ENCODE measurements at places on chromosomes 5 and 9.

DNA sequence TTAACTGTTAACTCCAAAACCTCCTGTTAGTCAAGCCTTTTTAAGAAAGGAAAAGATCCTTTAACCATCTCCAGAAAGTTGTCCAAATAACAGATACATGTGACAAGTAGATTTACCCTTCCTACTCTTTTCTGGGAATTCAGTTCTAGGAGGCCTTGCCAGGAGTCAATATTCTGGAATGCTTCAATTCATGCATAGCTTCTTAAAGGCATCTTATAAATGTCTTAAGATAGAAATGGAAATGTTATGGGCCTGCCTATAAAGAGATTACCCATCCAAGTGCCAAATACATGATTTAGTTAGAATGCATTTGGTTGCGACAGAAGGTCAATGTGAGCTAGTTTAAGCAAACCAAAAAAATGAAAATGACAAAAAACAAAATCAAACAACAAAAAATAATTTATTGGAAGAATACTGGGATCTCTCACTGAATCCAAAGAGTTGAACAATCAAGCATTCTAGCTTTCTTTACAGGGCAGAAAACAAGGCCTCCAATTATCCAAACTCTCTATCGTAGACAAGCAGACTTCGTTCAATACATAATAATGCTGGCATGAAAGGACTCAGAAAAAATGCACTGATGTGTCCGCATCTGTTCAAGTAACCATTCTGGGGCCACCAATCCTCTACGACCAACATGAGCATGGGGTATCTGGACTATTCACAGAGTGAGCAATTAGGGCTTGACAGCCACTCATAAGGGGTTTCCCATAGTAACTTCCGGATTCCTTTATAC is 188.6 kb downstream of the CTNND2 start:
- no peak for DNase-seq

GRCh38 chr5:73444499-73445438 is 3.8 kb downstream of the FOXD1 start:
- no peak for DNase-seq

- no peak for DNase-seq
These were observed 231.7 kb downstream of the CTNND2 start for GRCh38 chr5:11672385-11673085.

GRCh38 chr5:153258469-153258868 is 232.0 kb upstream of the GRIA1 start:
- DNase-seq: no peak

DNA sequence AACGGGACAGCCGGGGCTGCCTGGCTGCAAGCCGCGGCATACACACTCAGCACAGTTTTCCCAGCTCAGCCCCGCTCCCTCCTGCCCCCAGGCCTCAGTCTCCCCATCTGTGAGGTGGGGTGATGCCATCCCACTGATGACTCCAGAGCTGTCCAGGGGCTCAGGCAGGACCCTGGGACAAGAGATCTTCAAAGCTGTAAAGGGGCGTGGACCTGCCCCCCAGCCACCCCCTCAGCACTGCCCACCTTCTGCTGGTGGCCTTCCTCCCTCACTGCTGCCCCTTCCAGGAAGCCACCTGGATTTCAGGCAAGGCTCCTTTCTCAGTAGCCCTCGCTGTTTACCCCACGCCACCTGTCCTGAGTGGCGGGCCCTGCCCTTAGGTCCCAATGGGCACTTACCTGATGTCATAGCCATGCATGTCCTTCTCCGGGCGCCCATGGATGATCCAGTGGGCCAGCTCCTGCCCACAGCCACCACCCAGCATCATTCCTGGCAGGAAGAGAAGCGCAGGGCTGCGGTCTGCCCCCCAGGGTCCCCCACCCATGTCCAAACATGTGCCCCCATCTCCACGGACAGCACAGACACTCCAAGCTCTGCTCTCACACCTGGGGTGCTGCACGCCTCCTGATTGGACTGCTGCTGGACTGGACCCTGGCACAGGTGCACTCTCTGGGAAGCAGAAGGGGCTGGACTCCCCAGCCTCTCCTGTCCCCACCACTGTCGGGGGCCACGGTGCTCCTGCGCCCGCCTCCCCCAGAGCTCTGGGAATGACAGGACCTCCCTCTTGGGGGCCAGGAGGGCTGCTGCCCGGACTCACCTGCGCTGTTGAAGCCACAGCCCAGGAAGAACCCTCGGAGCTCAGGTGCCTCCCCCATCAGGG is 25.7 kb downstream of the SARDH start:
- DNase-seq: no peak

DNA sequence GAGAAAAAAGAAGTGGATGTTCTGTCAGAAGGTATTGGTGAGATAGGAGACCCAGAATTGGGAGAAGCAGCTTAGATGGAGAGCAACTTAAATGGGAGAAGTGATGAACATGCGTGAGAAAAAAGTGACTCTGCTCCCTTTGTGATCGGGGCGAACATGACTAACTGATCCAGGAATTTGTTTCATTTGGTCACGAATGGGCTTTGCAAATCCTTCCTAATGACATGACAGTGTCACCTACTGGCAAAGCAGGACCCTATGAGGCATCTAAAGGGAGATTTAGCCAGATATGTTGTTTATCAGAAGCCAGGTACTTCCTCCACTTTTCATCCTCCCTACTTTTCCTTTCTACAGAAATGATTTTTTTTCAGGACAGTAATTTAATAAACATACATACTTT is 787.4 kb upstream of the RGMB start:
- DNase-seq: no peak

DNA sequence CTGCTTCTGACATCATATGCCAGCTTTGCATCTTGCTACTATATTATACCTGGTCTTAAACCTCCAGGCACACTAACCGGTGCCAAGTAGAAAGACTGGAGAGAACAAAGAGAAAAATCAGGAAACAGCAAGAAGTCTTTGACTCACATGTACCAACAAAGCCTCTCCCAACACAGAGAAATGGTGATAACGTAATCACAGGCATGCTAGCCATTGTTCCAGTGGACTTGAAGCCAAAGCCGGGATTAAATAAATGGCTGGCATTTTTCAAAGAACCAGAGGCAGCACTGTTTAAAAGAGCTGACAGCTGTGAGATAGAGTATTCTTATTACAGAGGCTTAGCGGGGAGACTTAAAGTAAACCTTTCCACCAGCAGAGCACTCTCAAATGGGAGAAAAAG is 148.4 kb upstream of the NFIL3 start:
- DNase-seq: no peak

DNA sequence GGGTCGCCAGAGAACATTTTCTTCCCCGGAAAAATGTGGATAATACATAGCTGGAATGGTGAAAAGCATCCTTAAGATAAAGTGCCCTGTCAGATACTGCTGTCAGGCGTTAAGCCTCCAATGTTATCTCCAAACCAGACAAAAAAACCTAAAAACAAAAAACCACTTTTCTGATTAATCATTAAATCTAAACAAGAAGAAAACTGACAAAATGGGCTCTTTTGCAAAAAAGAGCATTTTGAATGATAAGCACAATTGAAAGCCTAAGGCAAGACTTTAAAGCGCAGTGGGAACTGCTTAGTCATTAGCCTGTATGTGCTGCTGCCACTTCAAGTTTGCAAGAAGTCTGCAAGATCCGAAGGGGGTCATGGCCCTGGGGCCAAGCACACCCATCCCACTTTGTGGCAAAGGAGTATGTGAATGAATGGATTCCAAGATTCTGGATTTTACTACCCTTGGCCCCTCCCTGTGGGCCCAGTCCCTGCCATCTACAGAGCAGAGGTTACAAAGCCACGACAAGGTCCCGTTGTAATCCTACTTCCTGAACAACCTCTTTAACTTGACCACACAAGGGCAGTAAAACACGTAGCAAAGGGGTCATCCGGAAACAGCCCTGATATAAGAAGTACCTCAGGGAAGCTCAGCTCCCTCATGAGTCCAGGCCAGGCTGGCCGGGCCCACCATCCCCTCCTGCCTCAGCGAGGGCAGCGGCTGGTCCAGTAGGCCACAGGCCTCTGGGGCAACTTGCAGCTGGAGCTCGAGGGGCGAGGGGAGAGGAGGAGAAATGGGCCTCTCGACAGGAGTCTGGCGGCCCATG is 29.7 kb downstream of the SHB start:
- no peak for DNase-seq

- no peak for DNase-seq
These were observed 84.8 kb downstream of the SLC1A3 start for GRCh38 chr5:36691226-36691625.

DNA sequence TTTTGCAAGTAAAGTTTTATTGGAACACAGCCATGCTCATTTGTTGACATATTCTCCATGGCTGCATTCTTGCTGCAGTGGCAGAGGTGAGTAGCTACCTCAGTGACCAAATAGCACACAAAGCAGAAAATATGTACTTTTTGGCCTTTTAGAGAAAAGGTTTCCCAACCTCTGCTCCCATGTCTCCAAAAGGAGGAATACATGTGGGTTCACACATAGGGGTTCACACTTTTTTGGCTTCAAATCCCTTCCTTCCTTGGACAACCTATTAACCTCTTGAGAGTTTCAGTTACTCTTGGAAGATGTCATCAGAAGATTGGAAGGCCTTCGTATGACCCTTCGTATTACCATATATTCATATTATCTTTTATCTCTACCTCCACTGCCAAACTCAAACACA is 285.1 kb upstream of the TUT7 start:
- DNase-seq: no peak

DNA sequence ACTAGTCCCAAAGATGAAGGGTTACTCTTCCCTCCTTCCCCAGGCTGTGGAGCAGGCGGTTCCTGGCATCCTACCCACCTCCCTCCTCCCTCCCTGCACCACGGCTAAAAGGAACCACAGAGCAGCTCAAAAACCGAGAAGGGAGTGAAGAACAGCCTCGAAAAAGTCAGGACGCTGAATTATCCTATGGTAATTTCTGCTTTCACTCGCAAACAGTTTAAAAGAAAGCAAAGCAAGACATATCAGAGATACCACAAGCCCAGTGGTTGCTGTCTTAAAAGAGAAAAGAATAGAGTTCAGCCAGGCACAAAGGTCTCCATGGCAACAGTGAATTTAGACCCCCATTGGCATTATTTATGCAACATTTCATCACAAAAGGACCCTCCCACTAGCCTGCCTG is 315.4 kb downstream of the CTNND2 start:
- DNase-seq: no peak

GRCh38 chr9:17137566-17137965 is 2.7 kb downstream of the CNTLN start:
- DNase-seq: no peak

- no peak for DNase-seq
These were observed 39.3 kb upstream of the DAB2 start for GRCh38 chr5:39464088-39464487.

DNA sequence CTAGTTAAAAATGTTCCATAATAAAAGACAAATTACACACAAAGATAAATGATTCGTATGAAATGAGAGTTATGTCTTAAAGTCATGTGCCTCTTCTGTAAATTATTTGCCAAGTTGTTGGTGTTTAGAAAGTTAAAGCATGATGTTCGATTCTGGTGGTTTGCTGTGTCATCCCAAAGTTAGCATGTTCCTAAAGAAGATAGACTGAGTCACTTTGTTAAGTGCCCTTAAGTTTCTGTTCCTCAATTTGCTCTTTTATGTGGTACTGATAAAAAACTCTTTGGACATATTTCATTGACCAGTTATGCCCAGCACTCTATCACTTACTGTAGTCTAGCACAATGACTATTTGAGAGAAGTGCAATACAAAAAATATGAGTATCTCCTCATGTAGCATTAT is 366.9 kb upstream of the ZNF608 start:
- no peak for DNase-seq

DNA sequence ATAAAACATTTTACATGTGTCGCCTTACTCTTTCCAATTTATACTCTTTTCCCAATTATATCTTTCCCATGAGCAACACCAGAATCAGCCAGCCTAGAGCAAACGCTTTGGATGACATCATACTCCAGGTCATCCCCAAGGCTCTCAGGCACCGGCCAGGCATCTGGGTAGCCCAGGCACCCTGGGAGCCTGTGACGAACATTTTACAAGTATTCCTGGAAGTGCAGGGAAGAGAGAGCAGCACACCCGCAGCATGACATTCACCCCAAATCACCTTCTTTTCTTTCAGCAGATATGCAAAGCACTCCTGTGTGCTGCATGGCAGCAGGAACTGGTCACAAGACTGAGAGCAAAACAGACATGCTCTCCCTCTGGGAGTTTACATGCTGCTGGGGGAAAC is 75.7 kb upstream of the SMIM23 start:
- DNase-seq: no peak

- no peak for DNase-seq
These were observed 2.9 kb upstream of the VDAC1 start for GRCh38 chr5:134007581-134008265.

DNA sequence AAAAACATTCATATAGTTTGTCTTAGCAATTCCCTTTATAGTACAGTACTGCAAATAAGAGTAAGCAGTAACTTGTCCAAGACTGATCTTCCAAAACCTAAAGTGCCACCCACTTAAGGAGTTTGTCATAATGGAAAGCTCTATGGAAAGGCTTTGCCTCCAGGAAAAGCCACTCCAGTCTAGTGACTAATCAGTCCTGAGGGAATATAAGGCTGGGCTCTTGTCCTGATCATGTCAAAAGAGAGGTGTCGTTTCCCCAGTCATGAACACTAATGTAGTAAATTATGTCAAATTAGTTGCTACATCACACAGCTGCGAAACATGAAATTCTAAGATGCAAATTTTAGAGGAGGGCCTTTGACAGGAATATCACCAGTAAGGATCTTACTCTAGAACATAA is 271.6 kb downstream of the GABRB2 start:
- DNase-seq: no peak

DNA sequence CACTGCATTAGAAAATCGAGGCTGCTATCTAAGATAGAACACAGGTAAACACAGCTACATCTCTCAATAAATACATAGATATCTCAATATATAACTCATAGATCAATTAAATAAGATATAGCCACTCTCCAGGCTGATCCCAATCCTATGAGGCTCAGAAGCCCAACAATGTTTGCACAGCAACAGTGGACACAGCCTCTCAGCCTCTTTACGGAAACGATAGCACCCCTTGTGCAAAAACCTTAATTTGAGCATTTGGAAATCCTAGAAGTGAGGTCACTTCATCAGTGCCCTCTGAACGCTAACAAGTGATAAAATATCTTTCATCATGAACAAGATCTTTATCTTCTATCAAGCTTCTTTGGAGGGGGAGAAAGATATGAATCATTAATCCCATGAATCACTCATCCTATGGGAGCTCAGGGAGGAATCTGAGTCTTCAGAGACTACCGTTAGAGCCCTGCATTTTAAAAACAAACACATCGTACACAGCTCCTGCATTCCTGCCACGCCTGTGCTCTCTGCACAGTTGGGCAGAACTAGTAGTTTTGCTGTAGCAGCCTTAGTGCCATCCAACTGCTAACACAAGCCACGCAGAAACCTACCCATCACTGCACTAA is 71.4 kb downstream of the MED27 start:
- DNase-seq: no peak

DNA sequence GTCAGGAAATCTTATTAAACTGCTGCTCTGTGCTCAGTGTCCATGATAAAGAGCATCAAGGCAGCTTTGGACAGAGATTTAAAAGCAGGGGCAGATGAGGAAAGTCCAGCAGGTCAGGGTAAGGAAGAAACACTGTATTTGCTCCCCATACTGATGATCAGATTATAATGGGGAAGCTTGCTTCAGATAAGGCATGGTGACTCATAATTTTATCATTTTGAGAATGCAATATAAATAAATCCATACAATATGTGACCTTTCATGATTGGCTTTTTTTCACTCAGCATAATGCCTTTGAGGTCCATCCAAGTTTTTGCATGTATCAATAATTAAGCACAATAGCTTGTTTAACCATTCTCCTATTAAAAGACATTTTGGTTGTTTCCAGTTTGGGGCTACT is 48.1 kb upstream of the LHFPL2 start:
- no peak for DNase-seq

GRCh38 chr9:104278929-104279496 is 184.9 kb downstream of the SMC2 start:
- no peak for DNase-seq
